GM06990 (cell line): ENCODE measurements at places on chromosomes 7 and 10.

- DNase-seq, result no peak
Measured at GRCh38 chr7:118186501-118186900, 2.5 kb downstream of the LSM8 start.

DNA sequence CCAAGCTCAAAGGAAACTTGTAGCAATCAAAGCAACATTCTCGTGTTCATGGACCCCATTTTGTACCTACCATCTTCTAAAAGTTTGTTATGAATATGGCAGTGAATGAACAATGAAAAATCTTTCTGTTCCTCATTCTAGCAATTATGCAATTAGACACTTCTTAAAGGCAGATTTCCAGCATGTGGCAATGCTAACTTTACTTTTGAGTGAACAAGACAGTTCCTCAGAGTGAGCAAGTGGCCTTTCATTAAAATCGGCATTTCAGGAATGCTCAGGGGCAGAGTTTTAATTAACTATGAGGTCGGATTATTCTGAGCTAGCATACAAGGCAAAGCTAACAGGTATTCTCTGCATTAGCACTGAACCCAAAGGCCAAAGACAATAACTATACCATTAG lies 48.4 kb upstream of the NFE2L3 start:
- no peak for DNase-seq

GRCh38 chr10:74927701-74928100 lies 101.3 kb downstream of the KAT6B start:
- DNase-seq, result no peak

- no peak for DNase-seq
Measured at GRCh38 chr7:38824948-38825347, 84.0 kb downstream of the VPS41 start.

DNA sequence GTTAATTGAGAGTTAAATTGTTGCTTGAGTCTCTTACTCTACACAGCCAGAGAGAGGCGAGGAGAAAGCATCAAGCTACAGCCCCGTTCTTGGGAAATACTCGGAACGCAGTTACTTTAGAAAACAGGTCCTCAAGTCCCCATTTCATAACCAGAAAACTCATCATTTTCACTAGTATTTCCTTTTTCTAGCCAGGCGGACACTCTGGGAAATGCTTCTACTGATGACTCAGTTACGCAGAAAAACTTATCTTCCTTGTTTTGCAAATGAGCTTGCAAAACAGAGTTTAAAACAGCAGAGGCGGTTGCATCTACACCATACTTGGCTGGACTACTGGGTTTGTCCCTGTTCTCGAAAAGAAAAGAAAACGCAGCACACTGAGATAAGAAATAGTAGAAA lies 111.4 kb upstream of the FGFR2 start:
- DNase-seq, result no peak

GRCh38 chr7:6092953-6093354 lies 61.8 kb downstream of the ANKRD61 start:
- DNase-seq, result no peak

DNA sequence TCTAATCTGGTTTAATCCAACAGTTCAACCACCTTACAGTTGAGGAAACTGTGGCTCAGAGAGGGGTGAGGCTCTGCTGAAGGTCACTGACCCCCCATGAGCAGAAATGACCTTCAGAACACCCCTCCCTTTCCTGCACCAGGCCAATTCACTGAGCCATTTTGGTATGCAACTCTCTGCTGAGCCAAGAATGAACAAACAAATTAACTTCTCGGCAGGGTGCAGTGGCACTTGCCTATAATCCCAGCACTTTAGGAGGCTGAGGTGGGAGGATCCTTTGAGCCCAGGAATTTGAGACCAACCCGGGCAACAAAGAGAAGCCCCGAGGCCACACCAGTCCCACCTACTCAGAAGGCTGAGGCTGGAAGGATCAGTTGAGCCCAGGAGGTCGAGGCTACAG lies 29.8 kb downstream of the PDGFA start:
- no peak for DNase-seq

DNA sequence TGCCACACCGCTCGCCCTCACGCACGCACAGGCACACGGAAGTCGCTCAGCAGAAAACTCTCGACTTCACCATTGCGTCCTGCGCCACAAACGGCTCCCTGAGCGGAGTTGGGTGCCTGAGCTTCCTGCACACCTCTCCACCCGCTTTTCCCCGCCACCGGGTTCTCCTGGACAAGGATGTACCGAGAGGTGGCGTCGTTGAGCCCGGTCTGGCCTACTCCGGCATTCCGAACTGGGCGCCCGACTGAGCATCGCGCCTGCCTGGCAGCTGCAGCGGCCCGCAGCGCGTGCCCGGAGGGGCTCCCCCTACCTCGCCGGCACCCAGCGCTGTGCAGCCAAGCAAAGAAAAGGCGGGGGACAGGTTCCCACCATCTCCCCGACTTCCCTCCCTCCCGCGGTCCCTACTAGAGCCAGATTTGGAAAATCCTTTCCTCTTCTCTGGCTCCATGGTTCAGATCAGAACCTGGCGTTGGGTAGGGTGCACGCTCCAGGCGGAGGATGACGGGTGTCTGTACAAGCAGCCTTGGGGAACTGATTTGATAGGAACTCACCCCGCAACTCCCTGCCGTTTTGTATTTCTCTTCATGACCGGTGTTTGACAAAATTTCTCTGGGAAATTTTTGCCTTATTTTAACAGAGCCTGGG lies 1.7 kb downstream of the SORCS3 start:
- no peak for DNase-seq

DNA sequence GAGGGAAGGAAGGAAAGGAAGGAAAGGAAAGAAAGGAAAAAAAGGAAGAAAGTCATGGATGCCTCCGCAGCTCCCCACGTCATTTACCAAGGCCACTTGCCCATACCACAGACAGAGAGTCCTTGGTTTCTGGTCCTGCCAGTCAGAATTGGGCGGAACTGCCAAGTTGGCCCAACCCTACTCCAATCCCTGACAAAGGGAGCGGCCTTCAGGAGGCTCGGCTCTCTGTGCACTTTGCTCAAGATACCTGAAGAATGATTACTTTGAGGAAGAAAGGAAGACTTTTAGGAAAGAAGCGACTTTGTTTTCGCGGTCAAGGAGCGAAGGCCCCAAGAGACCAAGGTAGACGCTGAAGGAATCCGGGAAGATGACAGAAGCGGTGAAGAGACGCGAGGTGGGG lies 49.1 kb upstream of the FXYD4 start:
- no peak for DNase-seq

DNA sequence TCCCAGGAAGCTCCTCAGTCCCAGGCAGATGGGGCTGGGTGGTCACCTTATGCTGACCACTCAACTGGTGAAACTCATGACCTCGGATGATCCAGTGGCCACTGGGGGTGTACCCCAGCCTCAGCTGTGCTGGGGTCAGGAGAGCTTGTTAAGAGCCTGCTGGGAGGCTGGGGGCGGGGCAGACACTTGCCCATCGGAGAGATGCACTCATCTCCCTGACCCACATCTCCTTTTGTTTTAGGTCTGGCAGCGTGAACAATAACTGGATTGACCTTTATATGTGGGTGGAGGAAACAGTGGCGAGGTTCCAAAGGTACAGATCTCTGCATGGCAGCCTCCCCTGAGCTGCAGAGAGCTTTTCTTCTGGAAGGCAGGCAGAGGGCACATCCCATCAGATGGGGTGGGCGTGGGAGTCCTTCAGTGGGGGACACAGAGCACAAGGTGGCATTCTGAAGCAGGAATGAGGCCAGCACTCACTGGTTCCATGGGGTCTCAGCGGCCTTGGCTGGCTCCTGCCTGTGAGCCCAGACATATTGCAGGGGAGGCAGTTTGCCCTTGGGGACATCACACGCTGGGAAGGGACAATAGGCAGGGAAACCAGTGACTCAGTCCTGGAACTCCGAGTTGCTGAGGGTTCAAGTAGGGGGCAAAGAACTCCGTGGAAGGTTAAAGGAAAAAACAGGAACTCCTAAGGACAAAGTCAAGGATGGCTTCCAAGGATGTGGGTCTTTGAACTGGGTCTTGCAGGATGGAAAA lies 5.2 kb downstream of the ANTXRL start:
- DNase-seq, result no peak

GRCh38 chr10:19212590-19212989 lies 164.0 kb downstream of the MALRD1 start:
- DNase-seq, result no peak

GRCh38 chr7:143025371-143025770 lies 1.6 kb downstream of the OR9A2 start:
- DNase-seq, result no peak

- DNase-seq, result no peak
Measured at GRCh38 chr7:88001744-88002530, 67.9 kb downstream of the ADAM22 start.

DNA sequence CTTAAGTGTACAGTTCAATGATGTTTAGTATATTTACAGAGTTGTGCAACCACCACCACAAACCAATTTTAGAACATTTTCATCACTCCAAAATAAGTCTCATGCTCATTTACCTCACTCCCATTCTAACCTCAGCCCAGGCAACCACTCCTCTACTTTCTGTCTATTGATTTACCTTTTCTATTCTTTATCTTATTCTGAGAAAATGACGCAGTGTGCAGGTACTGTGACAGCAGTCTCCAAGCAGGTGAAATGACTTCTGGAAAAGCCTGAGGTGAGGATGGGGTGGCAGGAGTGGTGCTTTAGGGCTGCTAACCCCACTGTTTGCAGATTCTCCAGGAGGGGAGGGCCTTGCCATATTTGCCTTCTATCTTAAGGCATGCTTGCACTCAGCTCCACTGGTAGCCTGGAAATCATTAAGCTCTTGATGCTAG lies 39.5 kb downstream of the GARS1 start:
- DNase-seq, result no peak

GRCh38 chr7:158357106-158357897 lies 230.3 kb downstream of the PTPRN2 start:
- DNase-seq, result no peak

DNA sequence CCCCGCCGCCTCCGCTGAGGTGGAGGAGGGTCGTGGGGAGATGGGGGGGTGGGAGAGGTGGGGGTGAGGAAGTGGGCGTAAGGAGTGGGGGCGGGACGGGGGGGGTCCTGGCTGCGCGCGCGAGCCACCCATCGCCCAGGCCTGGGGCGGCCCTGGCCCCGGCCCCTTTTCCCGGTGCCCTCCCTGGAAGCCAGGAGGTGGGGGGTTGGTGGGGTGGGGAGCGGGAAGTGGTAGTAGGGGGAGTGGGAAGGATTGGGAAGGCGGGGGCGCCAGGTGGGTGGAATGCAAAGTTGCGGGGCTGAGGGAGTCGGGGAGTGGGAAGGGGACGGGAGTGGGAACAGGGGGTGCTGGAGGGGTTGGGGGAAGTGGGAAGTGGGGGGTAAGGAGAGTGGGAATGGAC lies 319 bp upstream of the MMD2 start:
- no peak for DNase-seq

- DNase-seq, result no peak
Measured at GRCh38 chr10:97542169-97543024, 30.2 kb upstream of the ANKRD2 start.

DNA sequence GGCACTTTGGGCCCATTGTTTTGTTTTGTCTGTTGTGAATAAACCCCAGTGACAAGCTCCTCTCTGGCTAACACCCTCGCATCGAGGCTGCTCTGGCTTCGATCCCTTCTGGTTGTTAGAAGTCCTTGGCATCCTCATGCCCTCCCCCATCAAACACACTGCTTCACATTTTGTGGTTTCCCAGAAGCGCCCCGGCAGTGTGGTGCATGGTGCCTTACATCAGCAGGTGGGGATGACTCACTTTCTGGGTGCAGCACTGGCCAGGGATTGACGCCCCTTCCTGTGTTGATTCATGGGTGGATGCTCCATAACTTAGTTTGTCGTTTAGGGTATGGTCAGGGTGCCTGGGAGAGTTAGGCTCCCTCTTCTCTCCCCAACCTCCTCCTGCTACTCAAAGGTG lies 51.4 kb downstream of the PLPP4 start:
- peak; percentile 20 for DNase-seq

DNA sequence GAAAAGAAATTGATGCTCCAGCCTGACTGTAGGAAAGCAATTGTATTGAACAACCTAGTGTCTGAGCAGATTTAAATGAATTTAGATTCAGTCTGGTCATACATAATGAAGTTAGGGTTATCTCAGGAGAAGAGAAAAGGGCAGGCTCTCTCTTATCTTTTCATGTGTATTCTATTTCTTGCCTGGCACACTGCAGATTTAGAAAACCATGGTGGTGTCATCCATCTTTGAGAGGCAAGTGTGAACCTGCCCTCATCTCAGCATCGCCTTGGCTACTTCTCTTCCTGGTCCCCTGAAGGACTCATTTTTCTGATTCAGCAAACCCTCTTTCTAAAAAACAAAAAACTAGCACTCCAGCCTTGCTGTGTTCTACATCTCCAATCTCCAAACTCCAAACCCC lies 137.7 kb downstream of the LRRC4 start:
- DNase-seq, result no peak

DNA sequence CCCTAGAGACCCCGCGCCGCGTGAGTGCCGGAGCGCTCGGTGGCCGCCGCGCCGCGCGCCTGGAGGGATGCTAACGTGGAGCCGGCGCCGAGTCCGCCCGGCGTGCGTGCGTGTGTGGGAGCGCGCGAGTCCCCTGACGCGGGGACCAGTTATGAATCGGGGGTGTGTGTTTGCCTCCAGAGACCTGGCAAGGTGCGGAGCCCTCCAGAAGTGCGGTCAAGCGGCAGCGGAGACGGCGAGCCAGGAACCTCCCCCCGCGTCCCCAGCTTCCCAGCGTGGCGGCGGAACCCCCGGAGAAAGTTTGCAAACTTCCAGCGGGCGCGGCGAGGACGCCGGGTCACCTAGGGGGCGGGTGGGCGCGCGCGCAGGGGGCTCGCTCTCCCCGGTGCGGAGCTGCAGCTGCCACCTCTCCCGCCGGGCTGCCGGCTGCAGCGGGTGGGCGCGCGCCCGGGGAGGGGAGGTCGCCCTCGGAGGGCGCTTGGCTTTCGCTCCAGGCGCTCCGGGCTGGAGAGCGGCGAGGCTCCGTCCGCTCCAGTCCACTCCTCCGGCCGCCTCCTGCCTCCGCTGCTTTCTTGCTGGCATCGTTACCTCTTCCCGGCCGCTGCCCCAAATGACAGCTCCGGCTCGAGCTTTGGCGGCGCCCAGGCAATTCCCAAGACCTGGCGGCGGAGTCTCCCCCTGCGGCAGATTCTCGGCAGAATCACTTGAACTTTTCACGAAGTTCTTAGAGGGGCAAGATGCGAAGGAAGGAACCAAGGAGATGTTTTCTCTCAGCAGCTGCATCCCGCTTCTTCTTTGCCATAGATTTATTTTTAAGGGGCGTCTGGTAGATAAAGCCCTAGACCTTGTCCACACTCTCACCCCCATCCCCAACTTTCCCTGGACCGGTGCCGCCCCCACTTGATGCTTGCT lies 2.3 kb upstream of the CREB5 start:
- peak; percentile 58 for DNase-seq
